Stimulated activated CD4-positive, alpha-beta T cell treated with anti-CD3 and anti-CD28 coated beads, Interleukin-1b, Interleukin-23, amount 100 ng/mL, for 48 hours (primary cell): ENCODE measurements at places on chromosomes 4 and X.

DNA sequence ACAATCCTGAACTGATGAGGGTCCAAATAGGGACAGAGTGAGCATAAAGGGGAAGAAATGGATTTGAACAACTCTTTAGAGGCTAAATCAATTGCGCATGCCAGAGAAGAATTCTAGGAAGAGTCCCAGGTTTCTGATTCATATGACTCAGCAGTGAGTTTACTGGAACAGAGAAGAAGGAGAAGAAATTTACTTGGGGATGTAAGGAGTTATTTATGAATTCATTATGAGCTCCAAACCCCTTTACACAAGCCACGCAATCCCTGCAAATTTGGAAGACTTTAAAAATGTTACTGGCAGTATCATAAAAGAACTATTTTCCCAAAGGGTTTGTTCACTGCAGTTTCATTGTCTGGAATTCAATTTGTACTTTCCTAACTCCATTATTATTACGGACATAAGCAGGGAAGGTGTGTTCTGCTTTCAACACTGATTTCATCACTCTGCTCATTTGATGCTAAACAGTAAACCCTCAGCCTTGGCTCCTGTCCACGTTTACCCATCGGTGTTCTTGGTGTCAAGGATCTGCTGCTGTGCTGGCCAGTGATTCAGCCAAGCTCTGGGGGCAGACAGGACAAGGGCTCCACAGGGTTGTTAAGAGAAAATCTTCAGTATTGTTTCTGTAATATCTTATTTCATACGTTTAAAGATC is 273.7 kb downstream of the HNRNPD start:
- no peak for DNase-seq

- no peak for DNase-seq
Observed at GRCh38 chr4:167421201-167421600, 186.9 kb upstream of the SPOCK3 start.

GRCh38 chr4:78022517-78022916 is 34.6 kb upstream of the FRAS1 start:
- DNase-seq, result no peak

- DNase-seq, result no peak
Observed at GRCh38 chrX:77918568-77918967, 8.1 kb downstream of the ATP7A start.

- no peak for DNase-seq
Observed at GRCh38 chr4:120517966-120518365, 404.6 kb downstream of the PRDM5 start.

GRCh38 chrX:129786210-129786651 is 6.5 kb downstream of the SASH3 start:
- DNase-seq, result no peak

DNA sequence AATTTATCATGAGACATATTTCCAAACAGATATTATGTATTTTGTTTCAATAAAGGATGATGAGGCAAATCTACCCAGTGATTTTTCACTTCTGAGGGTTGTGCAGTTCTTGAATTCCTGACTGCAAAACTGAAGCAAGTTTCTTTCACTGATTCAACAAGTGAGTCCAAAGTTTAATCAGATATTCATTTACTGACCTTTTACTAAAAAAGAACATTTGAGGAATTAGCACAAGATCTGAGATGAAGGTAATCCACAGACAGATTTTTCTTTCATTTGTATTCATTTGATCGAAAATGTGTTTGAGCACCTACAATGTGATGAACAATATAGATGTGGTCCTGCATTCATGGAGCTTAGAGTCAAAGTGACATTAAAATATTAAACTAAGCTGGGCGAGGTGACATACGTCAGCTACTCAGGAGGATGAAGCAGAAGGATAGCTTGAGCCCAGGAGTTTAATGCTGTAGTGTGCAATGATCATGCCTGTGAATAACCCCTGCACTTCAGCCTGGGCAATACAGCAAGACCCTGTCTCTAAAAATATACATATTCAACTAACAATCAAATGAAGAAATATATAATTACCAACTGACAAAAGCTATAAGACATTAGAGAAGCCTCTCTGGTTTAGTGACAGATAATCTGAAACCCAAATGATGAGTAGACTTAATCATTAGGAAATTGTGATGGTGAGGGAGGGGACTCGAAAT is 76.6 kb downstream of the ANXA3 start:
- DNase-seq, result no peak

DNA sequence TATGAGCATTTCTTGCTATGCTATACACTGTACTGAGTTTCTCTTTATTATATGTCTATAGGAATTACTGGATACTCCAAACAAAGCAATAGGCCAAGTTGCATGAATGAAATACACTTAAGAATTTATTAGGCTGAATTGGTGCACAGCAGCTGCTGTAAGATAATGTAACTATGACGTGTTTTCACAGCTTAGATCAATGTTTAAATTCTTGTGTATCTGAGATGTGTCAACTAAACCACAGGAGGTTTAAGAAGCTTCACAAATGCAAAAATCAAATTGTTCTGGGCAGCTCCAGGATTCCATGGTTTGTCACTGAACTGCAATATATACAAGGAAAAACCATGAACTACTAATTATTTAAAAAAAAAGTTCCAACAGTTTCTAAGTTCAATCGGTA is 156.7 kb downstream of the MAPK10 start:
- DNase-seq, result no peak
